ENCODE measurements at places on chromosomes 7 and 10.
A peak's percentile ranks its signal among the peaks of the same experiment; 100 is the strongest.

DNA sequence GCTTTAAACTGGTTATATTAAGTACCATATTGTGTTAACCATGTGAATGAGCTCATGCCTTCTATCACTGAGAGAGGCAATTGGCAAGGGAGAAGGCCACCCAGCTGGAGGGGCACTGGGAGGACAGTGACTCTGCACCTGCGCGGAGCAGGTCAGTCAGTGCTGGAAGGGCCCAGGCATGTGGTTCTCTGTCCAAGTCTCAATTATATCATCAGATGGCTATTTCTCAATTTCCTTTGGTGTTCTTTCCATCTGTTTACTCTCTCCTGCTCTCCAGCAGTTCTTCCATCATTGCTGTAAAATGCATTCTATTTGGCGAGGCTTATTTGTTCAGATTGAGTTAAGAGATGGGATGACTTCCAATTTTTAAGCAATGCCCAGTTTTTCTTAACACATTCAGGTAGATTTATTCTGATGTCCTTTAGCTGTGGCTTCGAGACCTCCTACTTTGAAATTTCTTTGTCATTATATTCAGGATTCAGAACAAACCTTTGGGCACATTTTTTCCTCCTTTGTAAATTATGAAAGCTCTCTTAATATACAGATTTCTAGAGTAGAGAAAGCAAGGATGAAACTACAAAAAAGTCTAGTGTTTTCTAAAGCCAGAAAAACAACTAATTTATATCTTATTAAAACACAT lies 159.3 kb downstream of the BMPER start:
- DNase-seq = no peak

DNA sequence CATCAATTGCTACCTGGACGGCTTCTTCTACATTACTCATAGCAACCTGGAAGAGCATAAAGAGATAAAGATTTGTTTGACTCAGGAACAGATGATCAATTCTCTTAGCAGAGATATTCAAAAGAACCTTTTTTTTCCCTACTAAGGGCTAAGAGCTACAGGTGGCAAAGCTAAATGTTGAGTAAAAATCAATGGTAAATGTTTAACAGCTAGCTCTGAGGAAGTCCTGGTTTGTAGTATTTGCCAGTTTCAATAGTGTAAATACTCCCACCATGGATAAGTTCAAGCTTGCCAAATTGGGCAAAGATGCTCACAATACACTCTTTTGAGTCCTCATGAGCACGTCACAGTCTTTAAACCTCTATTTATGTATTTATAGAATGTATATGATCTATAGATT lies 64.0 kb downstream of the AKR1E2 start:
- no peak for DNase-seq

- peak; percentile 15 for DNase-seq
Observed at GRCh38 chr7:94907811-94908322, 473 bp downstream of the PPP1R9A start.

- no peak for DNase-seq
Observed at GRCh38 chr7:42893346-42894240, 18.3 kb downstream of the C7orf25 start.

DNA sequence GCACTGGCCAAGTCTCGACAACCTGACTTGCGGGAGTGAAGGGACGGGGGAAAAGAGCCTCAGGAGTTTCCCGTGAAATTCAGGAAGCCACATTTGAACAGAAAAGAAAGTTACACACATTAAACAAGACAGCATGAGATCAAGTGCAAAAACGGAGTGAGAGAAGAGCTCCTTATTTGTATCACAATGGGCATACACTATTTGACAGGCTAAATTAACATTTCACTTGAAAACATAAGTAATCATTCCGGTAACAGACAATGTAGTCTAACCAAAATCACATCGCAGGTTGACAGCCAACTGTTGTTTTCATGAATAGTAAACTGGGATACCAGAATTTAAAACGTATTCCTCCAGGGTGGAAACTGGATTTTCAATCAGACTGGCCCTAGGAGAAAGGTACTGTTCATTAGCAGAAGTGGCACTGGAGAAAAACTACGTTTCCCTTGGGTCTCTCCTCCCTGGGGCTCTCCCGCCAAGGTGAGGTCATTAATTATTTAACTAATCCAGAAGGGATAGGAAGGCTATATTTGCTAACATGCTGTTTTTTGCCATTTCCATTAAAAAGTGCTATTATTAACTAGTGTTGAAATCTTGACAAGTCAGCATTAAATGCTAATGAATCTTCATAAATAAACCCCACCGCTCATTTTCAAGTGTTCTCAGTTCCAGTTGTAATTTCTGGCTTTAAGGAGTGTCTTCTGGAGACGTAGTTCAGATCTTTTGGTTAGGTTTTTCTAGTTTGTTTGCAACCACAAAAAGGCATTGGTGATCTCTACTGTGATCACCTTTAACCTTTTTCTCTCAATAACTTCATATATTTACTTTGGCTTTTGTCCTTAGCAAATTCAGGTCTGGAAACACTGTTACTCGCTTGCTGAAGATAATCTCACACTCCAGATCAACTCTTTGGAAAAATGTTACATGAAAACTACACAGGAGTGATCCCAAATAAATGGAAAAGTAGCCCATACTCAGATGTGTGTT lies 25.1 kb downstream of the RHEB start:
- DNase-seq = no peak

- no peak for DNase-seq
Observed at GRCh38 chr10:124160176-124160575, 66.8 kb upstream of the CHST15 start.

DNA sequence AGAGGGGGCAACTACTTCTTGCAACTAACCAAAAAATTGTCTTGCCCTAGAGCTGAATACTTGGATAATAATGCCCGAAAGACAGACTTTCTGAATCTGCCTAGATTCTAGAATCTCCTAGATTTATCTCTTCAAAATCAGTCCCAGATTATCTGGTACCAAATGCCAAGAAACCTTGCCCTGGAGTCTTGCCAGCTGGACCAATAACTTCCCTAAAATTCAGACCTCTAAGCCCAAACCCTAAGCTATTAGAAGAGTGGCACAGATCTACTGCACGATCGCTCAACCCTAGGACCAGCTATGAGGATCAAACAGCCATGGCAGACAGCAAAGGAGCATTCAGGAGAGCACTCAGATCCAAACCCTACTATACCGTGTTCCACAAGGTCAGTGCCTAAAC lies 45.0 kb downstream of the ARMH3 start:
- DNase-seq = no peak

GRCh38 chr7:132145466-132145865 lies 430.8 kb downstream of the PLXNA4 start:
- peak; percentile 92 for DNase-seq

- DNase-seq = peak; percentile 32
Observed at GRCh38 chr10:103592186-103593021, 98.9 kb downstream of the NEURL1 start.

DNA sequence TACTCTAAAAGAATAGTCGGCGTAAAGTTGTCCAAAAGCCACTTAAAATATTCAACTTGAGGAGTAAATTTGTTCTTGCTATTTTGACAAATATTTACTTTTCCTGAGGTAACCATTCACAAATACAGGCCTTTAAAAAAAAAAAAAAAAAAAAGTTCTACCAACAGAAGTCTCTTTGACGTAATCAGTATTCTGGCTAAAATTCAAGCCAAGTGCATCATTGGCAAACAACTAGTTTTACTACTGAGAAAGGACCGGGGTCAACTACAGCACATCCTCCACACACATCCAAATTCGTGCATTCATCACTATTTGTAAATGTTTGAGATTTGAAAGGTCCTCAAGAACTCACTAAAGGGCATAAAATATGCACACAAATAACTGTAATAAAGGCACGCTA lies 2.0 kb downstream of the OAT start:
- DNase-seq = peak; percentile 11

DNA sequence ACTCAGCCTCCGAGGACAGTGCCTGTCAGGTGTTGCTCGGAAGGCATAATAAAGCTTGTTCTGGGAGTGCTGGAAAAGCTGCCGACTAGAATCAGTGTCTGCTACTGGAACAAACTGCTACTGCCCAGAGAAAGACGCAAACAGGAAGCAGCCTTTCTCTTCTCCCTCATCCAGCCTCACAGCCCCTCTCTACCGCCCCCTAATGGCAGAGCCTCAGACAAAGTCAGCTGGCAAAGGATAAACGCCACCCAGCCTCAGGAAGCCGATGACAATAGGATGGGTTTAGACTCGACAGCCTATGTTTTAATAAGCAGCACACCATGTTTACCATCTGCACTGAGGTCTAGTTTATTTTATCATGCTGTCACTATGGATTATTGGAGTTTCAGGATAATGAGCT lies 169.5 kb upstream of the LYZL1 start:
- DNase-seq = no peak

DNA sequence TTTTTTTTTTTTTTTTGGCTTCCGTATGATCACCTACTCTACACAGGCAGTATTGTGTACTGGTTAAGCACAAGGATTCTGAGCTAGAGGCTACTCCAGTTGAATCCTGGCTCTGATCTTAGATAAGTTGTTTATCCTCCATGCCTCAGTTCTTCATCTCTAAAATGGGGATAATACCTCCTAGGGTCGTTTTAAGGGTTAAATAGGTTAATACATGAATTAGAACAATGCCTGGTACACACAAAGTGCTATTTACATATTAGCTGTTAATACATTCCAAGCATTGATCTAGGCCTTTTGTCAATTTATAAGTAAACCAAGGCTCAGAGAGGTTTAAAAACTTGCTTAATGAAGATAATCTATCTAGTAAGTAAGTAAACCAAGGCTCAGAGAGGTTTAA lies 59.0 kb downstream of the ST7 start:
- no peak for DNase-seq

DNA sequence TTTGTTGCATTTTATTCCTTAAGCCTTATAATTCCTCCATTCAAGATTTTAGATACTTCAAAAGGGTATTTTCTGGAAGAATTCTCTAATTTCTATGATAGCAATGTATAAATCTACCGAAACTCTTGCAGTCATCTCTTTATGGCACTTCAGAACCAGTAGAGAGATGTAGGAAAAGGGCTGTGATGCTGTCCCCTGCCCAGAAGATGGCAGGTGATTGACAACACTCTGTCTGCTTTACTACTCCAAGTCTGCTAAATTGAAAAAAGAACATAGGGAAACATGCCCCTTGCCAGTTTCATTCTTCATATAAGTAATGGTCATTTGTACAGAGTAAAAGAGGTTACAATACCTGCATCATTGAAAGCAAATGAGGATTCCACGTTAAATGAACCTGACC lies 5.1 kb downstream of the TCTN3 start:
- no peak for DNase-seq

DNA sequence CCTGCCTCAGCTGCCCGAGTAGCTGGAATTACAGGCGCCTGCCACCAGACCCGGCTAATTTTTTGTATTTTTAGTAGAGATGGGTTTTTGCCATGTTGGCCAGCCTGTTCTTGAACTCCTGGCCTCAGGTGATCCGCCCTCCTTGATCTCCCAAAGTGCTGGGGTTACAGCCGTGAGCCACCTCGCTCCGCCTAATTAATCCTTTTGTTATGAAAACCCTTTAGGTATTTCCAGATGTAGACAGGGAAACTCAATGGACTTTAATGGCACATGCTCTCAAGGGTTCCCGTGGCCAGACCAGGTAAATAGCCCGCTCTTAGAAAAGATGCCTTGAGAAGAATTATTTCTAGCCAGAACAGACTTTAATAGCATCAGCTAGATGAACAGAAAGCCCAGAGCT lies 19.7 kb upstream of the EXOC4 start:
- DNase-seq = no peak

GRCh38 chr10:114142018-114142417 lies 32.0 kb downstream of the CCDC186 start:
- DNase-seq = no peak

DNA sequence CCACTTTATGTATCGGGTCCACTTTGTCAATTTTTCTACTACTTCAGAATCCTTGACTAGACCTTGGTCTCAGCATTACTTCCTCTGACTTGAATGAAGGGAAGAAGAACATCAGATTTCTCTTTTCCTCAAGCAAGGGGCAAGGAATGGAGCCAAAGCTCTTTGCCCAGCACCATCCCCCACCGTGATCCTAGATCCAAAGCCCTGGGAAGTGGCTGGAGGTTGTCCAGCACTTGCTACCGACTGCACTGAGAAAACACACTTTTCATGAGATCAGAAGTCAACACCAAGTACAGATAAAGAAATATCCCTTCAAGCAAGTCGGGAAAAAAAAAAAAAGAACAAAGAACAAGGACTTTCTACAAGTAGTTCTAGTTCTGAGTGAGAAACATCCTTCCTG lies 102.1 kb upstream of the DDC start:
- no peak for DNase-seq

- no peak for DNase-seq
Observed at GRCh38 chr10:33395201-33395600, 60.7 kb upstream of the NRP1 start.

DNA sequence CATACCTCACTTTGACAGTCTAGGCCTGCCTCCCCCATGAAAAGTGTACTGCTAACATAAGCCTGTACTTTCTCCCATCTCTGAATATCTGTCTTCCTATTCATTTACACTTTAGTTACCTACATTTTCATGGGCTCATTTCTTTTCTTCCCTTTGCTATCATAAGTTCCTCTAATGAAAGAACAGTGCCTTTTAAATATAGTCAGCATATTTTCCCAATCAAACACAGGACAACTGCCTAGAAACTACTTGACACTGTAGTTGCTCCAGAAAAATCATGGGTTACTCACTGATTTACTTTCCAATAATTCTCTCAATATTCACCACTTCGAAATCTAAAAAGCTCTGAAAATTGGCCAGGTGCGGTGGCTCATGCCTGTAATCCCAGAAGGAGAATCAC lies 2.8 kb upstream of the TAX1BP1 start:
- DNase-seq = no peak

GRCh38 chr7:33201821-33202220 lies 72.5 kb downstream of the BBS9 start:
- no peak for DNase-seq

GRCh38 chr10:110355922-110356627 lies 51.4 kb upstream of the SMNDC1 start:
- DNase-seq = no peak

- no peak for DNase-seq
Observed at GRCh38 chr10:80188713-80189112, 16.6 kb downstream of the ANXA11 start.

DNA sequence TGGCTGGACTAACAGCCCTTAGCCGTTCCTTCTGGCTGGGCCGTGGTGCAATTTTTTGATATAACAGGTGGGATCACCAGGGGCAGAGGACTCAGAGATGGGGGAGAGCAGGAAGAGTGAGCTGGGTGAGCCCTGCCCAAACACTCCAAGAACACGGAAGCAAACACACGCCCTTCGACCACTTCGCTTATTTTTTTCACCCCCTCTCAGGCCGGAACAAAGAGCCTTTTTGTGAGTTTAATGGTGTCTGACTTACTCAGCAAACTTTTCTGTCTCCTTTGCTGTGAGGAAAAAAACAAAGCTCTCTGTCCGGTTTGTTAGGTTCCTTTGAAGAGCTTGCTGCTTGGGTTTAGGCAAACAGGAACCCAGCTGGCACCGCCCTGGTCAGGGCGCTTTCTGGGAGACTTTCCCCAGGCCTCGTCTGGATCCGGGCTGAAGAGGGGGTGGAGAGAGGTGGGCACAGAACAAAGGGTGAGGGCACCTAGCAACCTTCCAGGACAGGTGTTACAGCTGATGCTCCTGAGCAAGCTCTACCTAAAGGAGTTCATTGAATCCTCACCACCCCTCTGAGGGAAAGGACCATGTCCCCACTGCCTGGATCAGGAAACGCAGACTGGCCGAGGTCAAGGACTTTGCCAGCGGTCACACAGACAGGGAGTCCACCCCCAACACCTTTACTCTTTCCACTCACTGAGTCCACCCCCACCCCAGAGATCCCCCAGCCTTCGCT lies 23.3 kb downstream of the CALML3 start:
- no peak for DNase-seq

All from fibroblast of skin of right biceps (primary cell).